ENCODE measurements at places on chromosomes 6 and 20.

DNA sequence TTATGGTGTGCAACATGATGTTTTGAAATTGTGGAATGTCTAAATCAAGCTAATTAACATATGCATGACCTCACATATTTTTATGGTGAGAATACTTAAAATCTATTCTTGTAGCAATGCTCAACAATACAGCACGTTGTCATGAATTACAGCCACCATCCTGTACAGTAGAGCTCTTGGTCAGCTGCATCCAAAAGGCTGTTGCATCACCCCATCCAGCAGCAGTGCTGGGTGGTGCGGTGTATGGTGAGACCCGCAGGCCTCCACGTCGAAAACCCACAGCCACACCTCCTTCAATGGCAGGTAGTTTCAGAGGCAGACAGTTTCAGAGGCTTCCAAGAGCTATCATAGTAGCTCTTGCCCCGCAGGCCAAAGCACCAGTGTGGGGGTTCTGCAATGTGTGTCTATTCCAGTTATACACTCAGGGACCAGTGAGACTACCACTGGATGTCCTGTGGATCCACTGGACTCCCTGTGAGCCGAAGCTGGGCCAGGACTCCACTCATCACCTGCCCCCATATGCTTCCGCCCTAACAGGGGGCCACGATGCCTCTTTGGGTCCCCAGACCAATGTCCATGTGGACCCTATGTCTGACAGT is 23.4 kb downstream of the PACSIN1 start:
- DNase-seq: no peak

GRCh38 chr6:22756365-22756764 is 187.0 kb downstream of the HDGFL1 start:
- DNase-seq: no peak

- DNase-seq: no peak
Measured at GRCh38 chr6:149194820-149195558, 122.5 kb upstream of the TAB2 start.

DNA sequence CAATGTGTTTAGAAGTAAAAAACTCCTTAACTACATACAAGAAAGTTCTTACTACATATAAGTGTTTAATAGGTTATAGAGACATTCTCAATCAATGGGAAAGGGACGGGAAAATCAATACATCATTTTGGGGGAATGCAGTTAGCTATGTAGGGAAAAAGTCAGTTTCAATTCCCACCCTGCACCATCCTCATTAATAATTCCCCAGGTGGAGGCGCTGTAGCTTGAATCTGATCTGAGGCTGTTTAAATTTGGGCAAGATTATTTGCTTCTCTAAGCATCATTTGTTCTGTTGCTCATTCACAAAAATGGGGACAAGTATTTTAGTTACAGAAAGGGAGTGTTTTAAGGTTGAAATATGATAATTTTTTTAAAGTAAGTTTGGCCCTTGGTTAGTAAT is 19.1 kb downstream of the OLIG3 start:
- no peak for DNase-seq

GRCh38 chr6:20481281-20481680 is 53.0 kb upstream of the CDKAL1 start:
- no peak for DNase-seq

GRCh38 chr6:14883921-14884320 is 361.9 kb upstream of the JARID2 start:
- no peak for DNase-seq

DNA sequence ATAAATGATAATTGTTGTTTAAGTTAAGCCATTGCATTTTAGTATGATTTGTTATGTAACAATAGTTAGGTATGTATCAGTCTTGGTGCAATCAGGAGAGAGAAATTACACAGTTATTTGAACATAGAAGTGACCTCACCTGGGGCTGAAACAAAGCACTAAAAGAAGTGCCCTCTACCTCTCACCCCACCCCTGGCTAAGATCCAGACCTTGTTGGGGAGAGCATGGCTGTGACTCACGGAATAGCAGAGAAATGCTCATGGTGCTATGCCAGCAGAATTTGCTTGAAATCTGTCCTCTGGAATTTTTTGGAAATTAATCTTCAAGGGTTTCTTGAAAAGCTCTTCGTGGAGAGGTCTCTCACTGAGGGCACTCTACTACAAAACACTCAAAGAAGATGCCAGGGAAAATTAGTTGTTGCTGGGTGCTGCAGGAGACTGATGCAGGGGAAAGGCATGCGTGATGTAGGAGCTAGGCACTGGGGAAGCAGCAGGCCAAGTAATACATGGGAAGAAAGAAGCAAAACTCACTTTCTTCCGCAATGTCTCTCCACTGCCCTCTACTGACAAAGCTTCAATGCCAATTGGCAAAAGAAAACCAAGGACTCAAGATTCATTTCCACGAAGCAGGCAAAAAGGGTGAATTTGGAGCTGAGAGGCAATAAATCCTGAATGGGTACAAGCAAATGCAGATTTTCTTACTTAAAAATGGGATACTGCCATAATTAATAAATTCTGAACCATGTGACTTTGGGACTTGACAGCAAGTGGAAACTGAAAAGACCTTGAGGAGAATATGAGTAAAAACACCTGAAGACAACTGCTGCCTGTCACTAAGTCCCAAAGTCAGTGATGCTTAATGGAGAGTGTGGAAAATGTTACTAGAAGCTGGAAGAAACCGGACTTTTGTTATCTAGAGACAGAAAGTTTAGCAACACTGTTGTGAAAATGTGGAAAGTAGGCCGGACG is 136.3 kb upstream of the ZNF184 start:
- no peak for DNase-seq

GRCh38 chr6:137919837-137920730 is 53.0 kb downstream of the TNFAIP3 start:
- DNase-seq: no peak

- peak; percentile 11 for DNase-seq
Measured at GRCh38 chr6:44035621-44036020, 91.6 kb downstream of the MRPL14 start.

GRCh38 chr20:8646716-8647115 is 422.2 kb upstream of the PLCB4 start:
- no peak for DNase-seq

- DNase-seq: no peak
Measured at GRCh38 chr20:43942667-43943285, 28.1 kb downstream of the TOX2 start.

DNA sequence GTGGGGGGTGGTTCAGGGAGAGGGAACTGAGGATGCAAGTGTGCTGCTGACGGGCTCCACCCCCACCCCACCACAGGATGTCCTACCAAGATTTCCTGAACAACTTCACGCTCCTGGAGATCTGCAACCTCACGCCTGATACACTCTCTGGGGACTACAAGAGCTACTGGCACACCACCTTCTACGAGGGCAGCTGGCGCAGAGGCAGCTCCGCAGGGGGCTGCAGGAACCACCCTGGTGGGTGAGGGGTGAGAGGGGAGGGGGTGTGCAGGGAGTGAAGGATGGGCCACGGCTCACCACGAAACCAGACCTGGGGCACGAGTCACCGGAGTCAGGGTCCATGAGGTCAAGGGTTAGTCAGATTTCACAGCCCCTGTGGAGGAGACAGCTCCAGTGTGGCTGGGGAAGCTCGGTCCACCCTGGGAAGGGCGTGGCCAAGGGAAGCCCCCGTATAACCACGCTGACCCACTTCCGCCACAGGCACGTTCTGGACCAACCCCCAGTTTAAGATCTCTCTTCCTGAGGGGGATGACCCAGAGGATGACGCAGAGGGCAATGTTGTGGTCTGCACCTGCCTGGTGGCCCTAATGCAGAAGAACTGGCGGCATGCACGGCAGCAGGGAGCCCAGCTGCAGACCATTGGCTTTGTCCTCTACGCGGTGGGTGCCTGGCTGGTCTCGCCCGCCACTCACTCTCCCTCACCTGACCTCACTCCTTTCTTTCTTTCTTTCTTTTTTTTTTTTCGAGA is 18.3 kb downstream of the CAPN11 start:
- DNase-seq: no peak

DNA sequence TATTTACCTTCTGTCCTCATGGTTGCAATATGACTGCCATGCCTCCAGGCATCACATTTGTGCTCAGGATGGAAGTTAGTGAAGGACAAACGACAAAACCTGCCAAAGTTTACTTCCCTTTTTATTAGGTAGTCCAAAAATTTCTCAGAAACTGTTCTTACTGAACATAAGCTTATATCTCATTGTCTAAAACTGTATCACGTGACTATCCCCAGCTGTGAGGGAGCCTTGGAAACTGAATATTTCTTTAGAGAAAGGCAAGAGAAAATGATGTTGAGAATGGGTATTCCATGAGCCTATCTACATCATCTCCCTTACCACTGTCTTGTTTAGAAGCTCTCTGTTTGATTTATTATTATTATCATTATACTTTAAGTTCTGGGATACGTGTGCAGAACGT is 303.6 kb upstream of the PRND start:
- DNase-seq: no peak

DNA sequence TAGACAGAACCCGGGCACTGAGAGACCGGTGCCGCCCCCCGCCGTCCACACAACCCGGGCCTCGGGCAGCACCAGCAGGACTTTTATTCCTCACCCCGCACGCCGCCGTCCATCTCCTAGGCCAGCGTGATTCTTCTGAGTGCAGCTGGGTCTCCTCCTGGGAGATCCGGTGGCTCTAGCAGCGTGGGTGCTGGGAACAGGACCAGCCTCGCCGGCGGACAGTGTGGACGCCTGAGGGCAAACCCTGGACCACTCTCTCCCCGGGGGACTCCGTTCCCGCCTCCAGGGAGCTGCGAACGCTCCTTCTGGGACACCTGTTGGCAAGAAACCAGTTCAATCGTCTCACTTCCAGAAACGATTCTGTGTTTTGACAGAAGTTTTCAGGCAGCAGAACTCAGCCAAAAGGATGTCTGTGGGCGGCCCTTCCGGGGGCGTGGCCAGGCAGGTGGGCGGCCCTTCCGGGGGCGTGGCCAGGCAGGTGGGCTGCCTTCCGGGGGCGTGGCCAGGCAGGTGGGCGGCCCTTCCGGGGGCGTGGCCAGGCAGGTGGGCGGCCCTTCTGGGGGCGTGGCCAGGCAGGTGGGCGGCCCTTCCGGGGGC is 130.7 kb downstream of the DLL1 start:
- peak; percentile 38 for DNase-seq

- no peak for DNase-seq
Measured at GRCh38 chr6:142551274-142551811, 249.5 kb downstream of the ADGRG6 start.

- DNase-seq: no peak
Measured at GRCh38 chr6:27592481-27593199, 119.7 kb upstream of the ZNF184 start.

GRCh38 chr6:106476331-106477105 is 116.0 kb downstream of the CRYBG1 start:
- DNase-seq: no peak

DNA sequence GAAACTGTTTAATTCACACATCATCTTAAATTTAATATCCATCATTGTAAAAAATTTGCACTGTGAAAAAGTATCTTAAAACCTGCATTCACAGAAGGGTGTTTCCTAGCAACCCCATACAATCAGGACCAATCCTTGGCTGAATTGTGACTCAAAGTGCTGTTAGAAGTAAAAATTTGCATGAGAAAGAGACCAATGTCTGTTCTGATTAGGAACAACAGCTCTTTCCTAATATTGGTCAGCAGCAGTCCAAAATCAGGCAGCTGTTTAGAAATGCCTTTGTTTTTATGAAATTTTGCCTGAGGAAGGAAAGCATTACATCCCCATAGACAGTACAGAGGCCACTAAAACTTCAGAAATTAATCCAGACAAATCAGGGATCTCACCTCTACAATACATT is 987.0 kb downstream of the HACE1 start:
- no peak for DNase-seq

DNA sequence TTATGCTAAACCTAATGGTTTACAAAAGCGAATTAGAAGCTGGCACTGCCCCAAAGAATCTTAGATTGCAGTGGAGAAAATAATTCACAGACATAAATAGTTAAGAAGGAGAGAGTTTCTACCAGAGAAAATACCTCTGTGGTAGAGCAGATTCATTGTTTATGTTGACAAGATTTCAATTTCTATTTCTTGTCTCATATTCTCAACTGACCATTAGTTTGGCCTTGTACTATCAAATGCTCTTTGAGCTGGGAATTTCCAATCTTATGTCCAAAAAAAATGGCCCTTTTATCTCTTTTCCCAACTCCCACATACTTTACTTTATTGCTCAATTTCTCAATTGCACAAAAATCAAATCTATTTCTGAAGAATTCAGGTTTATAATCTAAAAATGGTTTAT is 804.1 kb upstream of the CITED2 start:
- DNase-seq: no peak

DNA sequence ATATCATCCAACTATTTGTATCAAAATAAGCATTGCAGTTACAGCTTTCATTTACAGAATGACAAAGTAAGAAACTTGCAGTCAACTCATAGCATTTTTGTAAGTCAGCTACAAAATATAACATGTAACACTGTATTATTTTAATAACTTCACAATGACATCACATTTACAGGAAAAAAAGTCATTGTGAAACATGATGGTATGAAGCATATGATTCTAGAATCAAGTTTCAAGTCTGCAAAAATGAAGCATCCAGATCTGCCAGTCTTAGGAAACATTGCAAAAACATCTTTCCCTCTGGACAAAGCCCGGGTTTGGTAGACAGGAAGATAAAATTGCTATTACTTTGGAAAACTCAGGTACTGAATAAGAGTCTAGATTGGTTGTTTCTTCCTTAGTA is 263.9 kb upstream of the NT5E start:
- DNase-seq: no peak

DNA sequence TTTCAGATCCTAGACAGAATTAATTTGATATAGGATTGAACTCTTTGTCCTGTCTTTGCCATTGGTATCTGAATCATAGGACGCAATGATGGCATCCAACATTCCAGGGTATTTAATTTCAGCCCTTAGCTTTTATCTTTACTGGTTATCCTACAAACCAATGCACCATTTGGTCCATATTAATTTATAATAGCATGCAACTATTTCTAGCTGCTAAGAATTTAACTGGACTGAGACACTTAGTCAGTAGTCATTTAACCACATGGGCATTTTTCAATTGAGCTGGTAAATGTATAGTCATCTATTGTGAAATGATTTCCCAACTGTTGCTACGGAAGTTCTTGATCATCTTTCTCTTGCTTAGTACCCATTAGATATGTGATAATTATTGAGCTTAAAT is 141.1 kb downstream of the CD164 start:
- DNase-seq: no peak

DNA sequence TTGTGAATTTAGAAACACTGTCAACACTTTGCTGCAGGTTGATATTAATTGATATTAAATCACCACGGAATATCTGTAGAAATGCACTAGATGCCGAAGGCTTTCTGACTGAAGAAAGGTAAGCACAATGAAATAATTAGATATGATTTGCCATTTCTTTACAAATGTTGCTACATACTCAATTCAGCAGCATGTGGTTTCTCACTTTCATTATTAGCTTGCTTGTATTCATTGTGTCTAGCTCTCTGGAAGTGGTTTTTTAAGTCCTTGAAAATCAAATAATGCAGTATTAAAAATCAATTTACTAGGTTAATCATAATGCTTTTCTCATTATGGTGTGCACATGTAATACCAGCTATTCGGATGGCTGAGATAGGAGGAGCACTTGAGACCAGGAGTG is 231.3 kb upstream of the MARCKS start:
- DNase-seq: no peak

DNA sequence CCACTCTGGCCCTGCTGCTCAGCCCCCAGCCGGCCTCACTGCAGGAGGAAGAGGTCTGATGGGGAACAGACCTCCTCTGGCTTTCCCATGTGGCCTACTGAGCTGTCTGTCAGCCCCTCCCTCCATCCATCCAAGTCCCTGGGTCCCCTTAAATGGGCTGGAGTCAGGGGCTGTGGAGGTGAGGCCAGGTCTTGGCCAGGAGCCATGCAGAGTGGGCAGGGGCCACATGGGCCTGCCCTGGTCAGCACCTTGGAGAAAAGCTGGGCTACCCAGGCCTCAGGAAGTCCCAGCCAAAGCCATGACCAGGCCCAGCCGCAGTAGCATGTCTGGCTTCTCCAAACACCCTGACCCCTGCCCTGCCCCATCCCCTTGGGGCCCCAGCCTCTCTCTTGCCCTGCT is 6.3 kb downstream of the SPDEF start:
- no peak for DNase-seq

All from Right ventricle myocardium superior (tissue), 1 donor.